RWPE2 (cell line): ENCODE measurements at places on chromosomes 5 and 9.

- H3K27me3 ChIP-seq: no peaks in the 10 kb centered on the region
- no peaks in the 10 kb centered on the region for H3K36me3 ChIP-seq
- H3K4me1 ChIP-seq: no peaks in the 10 kb centered on the region
- no peak overlapping the region for H3K27ac ChIP-seq
- DNase-seq: no peak
Measured at GRCh38 chr9:108311745-108312144, 544.0 kb downstream of the ACTL7B start.

GRCh38 chr9:123825342-123826060, 104.4 kb downstream of the DENND1A start:
- DNase-seq: no peak
- no peaks in the 10 kb centered on the region; the same call in 1 of the 2 replicates for H3K36me3 ChIP-seq
- H3K27me3 ChIP-seq: no peaks in the 10 kb centered on the region
- H3K27ac ChIP-seq: no peak overlapping the region
- H3K4me1 ChIP-seq: no peaks in the 10 kb centered on the region

DNA sequence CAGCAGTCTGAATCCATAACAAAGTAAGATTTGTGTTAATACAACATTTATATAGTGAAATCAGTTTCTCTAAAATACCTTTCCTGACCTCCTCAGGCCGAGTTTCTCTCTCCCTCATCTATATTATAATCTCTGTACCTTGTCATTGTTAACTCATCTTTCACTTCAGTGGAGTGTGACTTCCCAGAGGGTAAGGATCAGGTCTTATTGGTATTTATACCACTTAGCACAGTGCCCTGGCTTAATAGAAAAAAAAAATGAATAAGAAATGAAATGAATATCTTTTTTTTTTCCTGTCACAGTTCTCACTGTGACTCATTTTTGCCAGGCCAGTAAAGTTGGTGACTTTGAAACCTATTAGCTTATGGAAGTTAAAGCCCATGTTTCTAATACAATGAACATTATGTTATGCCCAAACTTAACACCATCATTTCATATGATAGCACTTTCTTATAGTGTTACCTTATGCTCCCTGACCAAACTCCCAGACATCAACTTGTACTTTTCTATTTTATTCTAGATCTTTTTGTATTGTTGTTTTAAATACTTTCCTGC, 90.1 kb downstream of the NR3C1 start:
- no peaks in the 10 kb centered on the region for H3K27me3 ChIP-seq
- peaks cover 80% of the 10 kb centered on the region for H3K4me1 ChIP-seq
- no peak for DNase-seq

DNA sequence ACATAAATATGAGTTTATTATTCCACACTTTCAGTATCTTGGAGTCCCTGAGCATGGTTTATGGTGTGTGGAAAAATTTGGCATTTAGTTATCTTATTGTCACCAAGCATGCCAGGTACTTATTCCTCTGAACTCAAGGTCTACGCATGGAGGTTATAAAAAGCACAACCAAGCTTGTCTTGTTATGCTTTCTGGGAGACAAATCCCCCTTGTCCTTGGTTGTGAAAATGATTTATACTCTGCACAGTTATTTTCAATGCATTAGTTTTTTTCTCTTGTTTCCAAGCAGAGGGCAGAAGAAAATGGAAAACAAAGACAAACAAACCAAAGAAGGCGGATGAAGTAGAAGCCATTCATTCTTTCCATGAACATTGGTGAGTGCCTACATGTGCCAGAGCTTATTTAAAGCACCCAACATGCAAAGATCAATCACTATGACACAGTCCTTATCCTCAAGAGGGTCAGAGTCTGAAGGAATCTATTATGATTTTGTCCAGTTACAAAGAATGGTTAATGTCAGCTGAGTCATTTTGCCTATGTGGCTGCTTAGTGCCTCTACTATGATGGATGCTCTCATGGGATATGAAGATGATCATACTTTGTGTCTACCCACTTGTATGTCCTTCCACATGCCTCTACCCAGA, 323.1 kb downstream of the TENT4A start:
- H3K27me3 ChIP-seq: no peaks in the 10 kb centered on the region
- no peaks in the 10 kb centered on the region for H3K36me3 ChIP-seq
- DNase-seq: no peak
- no peak overlapping the region for H3K4me3 ChIP-seq
- no peaks in the 10 kb centered on the region for H3K4me1 ChIP-seq

DNA sequence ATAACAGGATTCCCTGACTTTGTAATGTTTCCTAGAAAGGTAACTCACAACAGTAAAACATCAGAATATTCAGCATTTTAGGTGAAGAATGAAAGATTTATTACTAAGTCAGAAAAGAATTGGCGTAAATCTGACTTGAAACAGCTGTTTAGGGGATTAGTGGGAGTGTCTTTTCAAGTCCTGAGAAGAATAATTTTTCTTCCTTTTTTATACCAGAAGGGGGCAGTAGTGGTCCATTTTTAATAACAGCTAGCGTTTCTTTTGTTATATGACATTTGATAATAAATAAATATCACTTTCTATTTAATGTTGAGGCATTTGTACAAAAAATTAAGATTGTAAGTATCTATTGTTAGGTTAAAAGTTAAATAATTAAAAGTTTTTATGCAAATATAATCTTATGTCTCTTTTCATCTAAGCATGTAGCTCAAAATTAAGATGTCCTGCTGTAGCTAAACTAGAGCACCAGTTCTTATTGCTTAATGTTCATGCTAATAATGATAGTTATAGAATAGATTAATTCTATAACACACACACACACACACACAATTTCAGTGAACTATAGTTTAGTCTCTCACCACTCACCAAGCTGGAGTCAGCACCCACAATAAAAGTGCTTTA, 258.7 kb upstream of the ARRDC3 start:
- no peak for DNase-seq
- no peaks in the 10 kb centered on the region for H3K4me1 ChIP-seq
- no peak overlapping the region for H3K27ac ChIP-seq
- H3K36me3 ChIP-seq: no peaks in the 10 kb centered on the region
- H3K4me3 ChIP-seq: no peak overlapping the region

- no peak overlapping the region for H3K4me3 ChIP-seq
- DNase-seq: no peak
- no peaks in the 10 kb centered on the region for H3K4me1 ChIP-seq
- no peaks in the 10 kb centered on the region for H3K27me3 ChIP-seq
- H3K36me3 ChIP-seq: 0 out of 2 replicates have a peak, but pooled peaks cover 1% of the 10 kb centered on the region
Measured at GRCh38 chr5:134585966-134586365, 46.7 kb downstream of the SAR1B start.

GRCh38 chr9:115653171-115653606, 500.4 kb upstream of the PAPPA start:
- no peak for DNase-seq
- peaks cover 3% of the 10 kb centered on the region for H3K4me1 ChIP-seq
- H3K27me3 ChIP-seq: no peaks in the 10 kb centered on the region
- H3K27ac ChIP-seq: no peak overlapping the region
- no peak overlapping the region for H3K4me3 ChIP-seq

DNA sequence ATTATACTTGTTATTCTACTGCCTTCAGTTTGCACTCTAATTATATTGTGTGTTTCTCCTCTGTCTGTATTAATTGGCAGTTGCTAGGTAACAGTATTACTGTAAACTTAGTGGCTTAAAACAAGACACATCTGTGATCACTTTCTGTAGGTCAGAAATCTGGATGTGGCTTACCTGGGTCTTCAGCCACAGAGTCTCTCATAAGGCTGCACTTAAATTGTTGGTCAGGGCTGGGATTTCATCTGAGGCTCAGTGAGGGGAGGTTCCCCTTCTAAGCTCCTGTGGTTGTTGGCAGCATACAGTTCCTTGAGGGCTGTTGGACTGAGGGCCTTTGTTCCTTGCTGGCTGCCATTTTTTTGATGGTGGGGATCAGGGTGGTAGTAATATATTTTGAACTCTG, 68.8 kb downstream of the SLC44A1 start:
- H3K4me3 ChIP-seq: no peak overlapping the region
- no peaks in the 10 kb centered on the region for H3K27me3 ChIP-seq
- H3K4me1 ChIP-seq: no peaks in the 10 kb centered on the region

DNA sequence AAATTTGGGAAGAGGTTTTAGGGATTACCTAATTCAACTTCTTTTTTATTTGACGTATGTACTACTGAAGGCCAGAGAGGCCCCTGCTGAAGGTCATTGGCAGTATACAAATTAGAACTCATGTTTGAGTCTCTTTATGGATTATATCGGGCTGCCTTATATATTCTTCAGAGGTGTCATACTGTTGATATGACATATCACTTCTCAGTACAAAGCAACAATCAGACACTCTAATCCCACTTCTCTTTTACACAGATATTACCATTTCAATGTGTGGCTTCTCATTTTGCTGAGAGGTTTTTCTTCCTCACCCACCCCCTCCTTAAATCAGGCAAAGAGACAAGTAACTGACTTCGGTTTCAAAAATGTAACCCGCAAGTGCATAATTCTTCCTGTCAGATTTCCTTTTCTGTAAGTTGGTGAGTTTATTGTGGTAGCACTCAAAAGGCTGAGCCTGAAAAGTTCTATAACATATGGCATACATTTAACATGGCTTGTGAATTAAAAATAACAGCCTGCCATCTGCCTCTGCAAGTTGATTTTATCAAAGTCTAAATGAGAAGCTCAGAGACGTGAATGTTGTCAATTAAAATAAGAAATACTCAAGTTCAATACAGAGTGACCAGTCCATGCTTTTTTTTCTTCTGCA, 163.6 kb upstream of the RORB start:
- no peak overlapping the region for H3K27ac ChIP-seq
- no peaks in the 10 kb centered on the region for H3K27me3 ChIP-seq
- no peaks in the 10 kb centered on the region for H3K4me1 ChIP-seq
- no peaks in the 10 kb centered on the region for H3K36me3 ChIP-seq
- no peak for DNase-seq

DNA sequence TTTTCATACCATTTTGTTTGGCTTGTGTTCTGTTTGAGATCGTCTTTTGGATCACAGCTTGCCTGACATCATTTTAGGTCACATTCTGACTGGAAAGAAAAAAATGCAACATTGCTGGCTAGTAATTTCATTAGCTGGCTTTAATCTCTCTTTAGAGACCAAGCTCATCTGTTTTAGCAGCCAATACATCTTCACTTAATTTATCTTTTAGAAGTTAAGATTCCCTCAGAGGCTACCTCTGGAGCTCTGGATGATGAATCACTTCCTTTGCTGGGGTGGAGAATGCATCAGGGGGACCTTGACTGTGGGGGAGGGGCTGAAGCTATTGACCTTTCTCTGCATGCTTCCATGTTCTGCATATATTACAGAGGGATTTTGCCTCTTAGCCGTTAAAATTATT, 181.5 kb upstream of the OTULINL start:
- peaks cover 73% of the 10 kb centered on the region for H3K36me3 ChIP-seq
- H3K27ac ChIP-seq: peak overlapping the region; percentile 73
- H3K27me3 ChIP-seq: no peaks in the 10 kb centered on the region
- H3K4me3 ChIP-seq: no peak overlapping the region
- DNase-seq: no peak
- H3K4me1 ChIP-seq: peaks cover 27% of the 10 kb centered on the region

GRCh38 chr5:138903130-138903775, 28.1 kb upstream of the LRRTM2 start:
- H3K36me3 ChIP-seq: peaks cover 68% of the 10 kb centered on the region
- peaks cover 51% of the 10 kb centered on the region for H3K4me1 ChIP-seq
- H3K27me3 ChIP-seq: no peaks in the 10 kb centered on the region
- H3K27ac ChIP-seq: peak overlapping the region; percentile 76

DNA sequence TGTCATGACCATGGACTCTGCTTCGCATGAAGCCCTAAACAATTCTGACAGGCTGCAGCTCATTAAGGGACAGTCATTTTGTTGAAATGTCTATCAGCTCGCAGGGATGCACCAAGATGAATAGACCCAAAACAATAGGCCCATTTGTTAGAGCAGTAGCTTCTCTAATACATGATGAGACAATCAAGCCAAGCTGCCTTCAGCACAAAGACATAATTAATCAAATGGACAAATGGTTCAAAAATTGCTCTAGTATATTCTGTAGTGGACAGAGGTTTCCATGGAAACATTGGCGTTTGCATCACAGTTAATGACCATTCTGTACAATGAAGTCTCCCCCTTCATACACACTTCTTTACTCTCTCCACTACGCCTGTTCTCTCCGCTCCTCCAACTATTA, 274.6 kb downstream of the ANXA1 start:
- H3K4me3 ChIP-seq: no peak overlapping the region
- DNase-seq: no peak
- H3K4me1 ChIP-seq: no peaks in the 10 kb centered on the region
- H3K27ac ChIP-seq: no peak overlapping the region

- no peak for DNase-seq
- no peaks in the 10 kb centered on the region for H3K4me1 ChIP-seq
Measured at GRCh38 chr5:171580502-171581265, 161.2 kb downstream of the FGF18 start.

- peak overlapping the region; percentile 72 for H3K27ac ChIP-seq
- DNase-seq: no peak
- H3K36me3 ChIP-seq: no peaks in the 10 kb centered on the region
- no peak overlapping the region for H3K4me3 ChIP-seq
- no peaks in the 10 kb centered on the region for H3K27me3 ChIP-seq
Measured at GRCh38 chr9:33517373-33517772, 6.7 kb upstream of the ANKRD18B start.

DNA sequence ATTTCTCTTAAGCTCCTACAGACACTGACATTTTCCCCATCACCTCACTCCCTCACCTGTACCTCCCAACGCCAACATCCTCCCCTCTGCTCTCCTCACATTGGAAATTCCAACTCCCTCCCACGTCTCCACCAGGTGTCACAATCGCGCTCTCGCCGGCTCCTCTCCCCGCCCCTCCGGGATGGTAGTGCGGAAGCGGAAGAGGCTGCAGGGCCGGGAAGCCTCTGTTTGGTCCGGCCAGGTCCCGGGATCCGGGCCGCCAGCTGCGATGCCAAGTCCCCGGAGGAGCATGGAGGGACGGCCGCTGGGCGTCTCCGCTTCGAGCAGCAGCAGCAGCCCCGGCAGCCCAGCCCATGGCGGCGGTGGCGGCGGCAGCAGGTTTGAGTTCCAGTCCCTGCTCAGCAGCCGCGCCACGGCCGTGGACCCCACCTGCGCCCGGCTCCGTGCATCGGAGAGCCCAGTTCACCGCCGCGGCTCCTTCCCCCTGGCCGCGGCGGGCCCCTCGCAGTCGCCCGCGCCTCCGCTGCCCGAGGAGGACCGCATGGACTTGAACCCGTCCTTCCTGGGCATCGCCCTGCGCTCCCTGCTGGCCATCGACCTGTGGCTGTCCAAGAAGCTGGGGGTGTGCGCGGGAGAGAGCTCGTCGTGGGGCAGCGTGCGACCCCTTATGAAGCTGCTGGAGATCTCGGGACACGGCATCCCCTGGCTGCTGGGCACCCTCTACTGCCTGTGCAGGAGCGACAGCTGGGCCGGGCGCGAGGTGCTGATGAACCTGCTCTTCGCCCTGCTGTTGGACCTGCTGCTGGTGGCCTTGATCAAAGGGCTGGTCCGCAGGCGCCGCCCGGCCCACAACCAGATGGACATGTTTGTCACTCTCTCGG, at the start of gene PLPP6:
TSS of gene PLPP6 (plus strand) at position 187 of the 881 bp plus-strand sequence. CDS start at position 269, 82 bp downstream.
- H3K27ac ChIP-seq: peak within 1 kb of the TSS; percentile 34
- no peaks in the 10 kb centered on the region for H3K36me3 ChIP-seq
- H3K27me3 ChIP-seq: no peaks in the 10 kb centered on the region
- H3K4me1 ChIP-seq: peaks cover 38% of the 10 kb centered on the region
- peak within 1 kb of the TSS; percentile 73 for H3K4me3 ChIP-seq

DNA sequence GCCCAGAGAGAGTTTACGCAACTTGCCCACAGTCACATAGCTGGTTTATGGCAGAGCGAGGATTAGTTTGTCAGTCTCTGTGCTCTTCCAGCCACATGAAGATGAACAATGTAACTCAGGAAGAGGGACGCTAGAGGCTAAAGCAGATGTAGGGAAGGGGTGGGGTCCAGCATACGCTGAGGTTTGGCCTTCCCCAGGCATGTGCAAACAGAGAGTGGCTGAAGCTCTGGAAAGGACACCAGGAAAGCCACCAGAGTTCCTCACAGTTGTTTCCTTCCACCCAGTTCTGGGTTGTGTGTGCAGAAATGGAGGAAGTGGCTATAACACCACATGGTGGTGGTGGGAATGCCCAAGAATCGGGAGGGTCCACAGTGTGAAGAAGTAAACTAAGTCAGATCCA, 60.0 kb downstream of the SNX18 start:
- H3K36me3 ChIP-seq: no peaks in the 10 kb centered on the region
- H3K4me1 ChIP-seq: no peaks in the 10 kb centered on the region
- no peaks in the 10 kb centered on the region for H3K27me3 ChIP-seq
- no peak overlapping the region for H3K4me3 ChIP-seq
